ENCODE measurements at places on chromosomes 1 and 21.

GRCh38 chr1:43062527-43063095 lies 103.9 kb upstream of the SLC2A1 start:
- DNase-seq = no peak

- DNase-seq = no peak
Observed at GRCh38 chr1:233816348-233816747, 88.1 kb upstream of the SLC35F3 start.

GRCh38 chr1:180246579-180246978 lies 16.5 kb downstream of the LHX4 start:
- DNase-seq = no peak

GRCh38 chr1:59419361-59420140 lies 122.7 kb downstream of the FGGY start:
- DNase-seq = no peak

GRCh38 chr1:70910013-70910412 lies 137.6 kb downstream of the PTGER3 start:
- no peak for DNase-seq

GRCh38 chr1:246104927-246105326 lies 402.2 kb downstream of the SMYD3 start:
- no peak for DNase-seq

DNA sequence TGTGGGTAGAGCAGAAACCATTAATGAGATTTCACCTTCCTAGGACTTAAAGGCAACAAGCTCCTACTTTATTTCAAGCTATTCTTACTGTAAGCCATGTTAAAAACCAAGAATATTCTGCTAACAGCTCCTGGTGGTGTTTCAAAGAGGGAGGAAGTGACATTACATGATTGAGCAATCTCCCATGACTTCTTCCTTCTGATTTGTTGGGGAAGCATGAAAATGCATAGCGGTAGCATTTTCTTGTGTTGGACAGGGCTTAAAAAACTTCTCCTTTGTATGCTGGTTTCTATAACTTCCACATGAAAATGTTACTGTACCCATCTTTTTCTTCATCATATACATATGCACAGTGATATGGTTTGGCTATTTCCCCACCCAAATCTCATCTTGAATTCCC lies 297.0 kb upstream of the SNX7 start:
- no peak for DNase-seq

GRCh38 chr1:118291661-118292060 lies 106.6 kb upstream of the SPAG17 start:
- DNase-seq = no peak

DNA sequence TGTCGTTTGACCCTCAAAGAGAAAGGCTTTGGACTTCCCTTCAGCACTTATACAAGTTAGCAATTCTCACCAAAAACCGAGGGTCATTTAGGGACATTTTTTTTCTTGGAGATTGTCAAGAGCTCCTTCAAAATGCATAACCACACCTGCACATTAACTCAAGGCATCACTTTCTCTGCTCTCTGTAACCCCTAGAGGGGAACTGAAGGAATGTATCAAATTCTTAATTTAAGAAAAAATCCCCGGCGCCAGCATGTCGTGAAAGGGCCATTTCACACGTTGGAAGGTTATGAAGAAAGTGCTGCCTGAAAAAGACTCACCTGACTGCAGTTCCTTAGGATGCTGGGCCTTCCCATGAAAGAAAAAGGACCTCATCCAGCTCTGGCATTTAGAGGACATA lies 131.6 kb upstream of the ZC3H12A start:
- no peak for DNase-seq

GRCh38 chr1:200861937-200862647 lies 10.7 kb upstream of the GPR25 start:
- no peak for DNase-seq
